ENCODE measurements at places on chromosomes 7 and 10.

DNA sequence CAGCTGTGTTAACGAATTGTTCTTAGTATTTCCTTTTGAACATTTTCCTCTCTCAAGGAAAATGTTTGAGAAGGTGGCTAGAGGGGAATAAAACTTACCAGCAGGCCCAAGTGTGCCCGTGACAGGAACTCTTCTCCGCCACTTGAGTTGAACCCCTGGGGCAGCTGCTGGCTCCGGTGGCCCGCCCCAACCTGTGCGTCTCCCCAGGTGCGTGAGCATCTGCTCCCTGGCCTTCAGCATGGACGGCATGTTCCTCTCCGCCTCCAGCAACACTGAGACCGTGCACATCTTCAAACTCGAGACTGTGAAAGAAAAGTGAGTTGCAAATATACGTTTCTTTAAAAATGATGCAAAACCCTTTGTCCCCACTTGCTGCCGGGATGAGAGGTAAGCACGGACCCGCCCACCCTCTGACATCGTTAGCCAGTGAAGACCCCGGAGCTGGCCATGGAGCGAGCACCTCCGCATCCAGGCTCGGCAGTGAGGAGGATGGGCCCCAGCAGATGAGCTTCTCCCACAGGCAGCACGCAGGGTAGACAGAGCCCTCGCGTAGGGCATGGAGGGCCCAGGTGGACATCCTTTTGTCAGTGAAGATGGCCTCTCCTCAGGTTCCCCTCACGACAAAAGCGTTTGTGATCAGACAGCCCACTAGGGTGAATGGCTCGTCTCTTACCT is 35.7 kb downstream of the WIPI2 start:
- no peak for DNase-seq

GRCh38 chr10:13707156-13707881 is 120.6 kb downstream of the PRPF18 start:
- DNase-seq = peak; percentile 79

DNA sequence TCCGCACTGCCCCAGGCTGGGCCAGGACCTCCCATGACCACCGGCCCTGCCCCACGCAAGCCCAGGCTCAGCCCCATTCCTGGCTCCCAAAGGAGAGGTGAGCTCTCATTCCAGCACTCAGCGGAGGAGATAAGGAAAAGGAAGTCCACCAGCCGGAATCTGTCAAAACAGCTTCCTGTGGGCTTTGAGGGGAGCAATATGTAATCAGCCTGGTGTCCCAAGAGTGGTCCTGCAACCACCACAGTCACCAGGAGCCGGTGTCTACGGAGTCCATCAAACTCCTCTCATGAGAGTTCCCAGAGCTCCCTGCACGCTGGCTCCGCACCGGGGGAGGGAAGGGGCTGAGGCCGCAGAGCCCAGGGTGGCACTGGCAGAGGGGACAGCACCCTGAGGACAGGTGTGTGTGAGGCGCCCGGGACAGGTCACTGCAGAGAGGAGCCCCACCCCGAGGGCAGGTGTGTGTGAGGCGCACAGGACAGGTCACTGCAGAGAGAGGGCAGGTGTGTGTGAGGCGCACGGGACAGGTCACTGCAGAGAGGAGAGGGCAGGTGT is 57.9 kb downstream of the STK32C start:
- no peak for DNase-seq

DNA sequence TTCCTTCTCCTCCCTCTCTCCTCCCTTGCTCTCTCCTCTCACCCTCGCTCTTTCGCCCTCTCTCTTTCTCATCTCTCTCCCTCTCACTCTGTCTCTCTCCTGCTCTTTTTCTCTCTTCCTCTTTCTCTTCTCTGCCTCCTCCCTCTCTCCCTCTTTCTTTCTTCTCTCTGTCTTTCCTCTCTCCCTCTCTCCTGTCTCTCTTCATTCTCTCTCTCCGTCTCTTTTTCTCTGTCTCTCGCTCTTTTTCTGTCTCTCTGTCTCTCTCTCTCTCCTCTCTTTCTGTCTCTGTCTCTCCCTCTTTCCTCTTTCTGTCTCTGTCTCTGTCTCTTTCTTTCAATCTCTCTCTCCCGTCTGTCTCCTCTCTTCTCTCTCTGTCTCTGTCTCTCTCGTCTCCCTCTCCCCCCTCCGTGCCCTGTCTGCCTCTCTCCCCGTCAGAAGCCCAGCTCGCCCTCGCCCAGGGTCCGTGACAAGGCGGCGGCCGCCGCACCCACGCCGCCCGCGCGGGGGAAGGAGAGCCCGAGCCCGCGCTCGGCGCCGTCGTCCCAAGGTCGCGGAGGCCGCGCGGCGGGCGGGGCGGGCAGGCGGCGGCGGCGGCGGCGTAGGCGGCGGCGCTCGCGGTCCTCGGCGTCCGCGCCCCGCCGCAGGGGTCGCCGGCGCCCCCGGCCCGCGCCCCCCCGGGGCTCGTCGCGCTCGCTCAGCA is 21.3 kb upstream of the HSPB1 start:
- DNase-seq = no peak

DNA sequence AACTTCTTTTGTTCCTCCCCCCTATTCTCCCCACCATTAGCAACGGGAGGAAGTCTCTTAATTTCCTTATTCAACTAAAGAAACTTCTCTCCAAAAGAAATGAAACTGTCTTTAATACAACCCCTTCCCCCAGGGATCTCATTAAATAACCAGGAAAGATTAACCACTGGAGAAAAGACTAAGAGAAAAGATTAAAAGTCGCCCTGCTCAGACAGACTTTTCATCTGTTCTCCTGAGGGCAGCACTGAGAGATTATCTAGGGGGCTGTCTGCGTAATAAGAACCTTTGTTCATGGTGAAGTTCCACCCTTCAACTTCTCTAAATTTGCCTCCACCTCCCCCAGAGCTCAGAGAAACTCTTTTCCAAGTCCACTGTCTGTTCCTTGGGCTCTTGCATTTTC is 105.5 kb downstream of the HGF start:
- DNase-seq = no peak

DNA sequence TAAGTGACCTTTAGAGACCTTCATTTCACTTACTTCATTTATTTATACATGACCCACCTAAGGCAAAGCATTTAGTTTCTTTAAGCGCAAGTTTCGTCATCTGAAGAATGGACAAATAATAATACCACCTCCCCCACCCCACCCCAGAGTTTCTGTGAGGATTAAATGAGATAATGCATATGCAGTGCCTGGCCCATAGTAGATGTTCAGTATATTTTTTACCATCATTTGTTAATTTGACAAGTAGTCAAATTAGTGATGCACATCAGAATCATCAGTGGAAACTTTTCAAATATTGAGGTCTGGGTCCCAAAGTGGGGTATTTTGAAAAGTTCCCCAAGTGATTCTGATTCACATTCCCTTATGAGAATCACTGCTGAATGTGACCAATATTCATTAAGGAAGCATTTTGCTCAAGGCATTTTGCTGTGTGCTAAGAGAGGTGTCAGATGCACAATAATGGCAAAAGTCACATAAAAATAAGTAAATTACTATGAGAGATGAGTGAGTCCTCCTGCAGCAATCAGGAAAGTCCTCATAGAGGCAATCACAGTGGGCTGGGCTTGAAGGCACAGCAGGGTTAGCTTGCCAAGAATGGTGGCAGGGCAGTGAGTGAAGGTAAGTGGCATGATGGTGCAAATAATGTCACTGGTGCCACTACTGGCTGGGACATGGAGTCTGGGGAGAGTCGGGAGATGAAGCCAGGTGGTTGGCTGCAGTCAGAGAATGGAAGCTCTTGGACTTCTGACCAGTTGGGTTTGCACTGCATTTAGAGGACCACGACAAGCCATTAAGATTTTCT is 244.1 kb downstream of the PTEN start:
- no peak for DNase-seq

GRCh38 chr10:96747734-96748550 is 27.6 kb upstream of the PIK3AP1 start:
- no peak for DNase-seq

GRCh38 chr10:132681858-132682755 is 103.8 kb downstream of the NKX6-2 start:
- DNase-seq = no peak

GRCh38 chr7:23115991-23116390 is 10.4 kb downstream of the KLHL7 start:
- DNase-seq = no peak

DNA sequence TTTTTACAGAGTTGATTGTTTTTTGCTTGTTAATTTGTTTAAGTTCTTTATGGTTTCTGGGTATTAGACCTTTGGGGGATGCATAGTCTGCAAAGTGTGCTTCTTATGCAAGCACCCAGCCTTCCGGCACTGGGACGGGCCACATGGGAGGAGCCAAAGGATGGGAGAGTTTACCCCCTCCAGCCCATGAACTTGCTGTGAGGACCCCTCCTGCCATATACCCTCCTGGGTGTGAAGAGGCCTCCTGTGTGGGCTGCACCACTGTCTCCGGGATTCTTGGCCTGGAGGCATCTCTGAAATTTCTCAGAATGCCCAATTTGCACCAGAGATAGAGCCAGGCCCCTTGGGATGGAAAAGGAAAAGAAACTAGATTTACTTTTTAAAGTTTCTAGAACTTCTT is 150.7 kb downstream of the MGMT start:
- DNase-seq = no peak

DNA sequence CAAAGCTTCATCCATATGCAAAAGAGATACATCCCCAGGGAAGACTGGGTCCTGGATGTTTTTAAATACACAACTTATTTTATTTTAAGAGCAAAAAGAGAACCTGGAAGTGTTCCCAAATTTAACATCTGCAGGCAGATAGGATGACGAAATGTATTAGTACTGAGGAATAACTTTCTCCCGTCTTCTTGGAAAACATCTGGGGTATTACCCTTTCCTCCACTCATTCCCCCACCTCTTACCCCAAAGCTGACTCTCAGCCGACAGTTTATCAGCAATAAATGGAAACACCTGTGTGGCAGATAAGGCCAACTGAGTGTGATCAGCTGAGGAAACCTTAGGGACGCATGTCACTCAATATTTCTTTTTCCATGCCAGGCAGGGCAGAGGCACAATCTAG is 435.6 kb upstream of the NPVF start:
- no peak for DNase-seq

DNA sequence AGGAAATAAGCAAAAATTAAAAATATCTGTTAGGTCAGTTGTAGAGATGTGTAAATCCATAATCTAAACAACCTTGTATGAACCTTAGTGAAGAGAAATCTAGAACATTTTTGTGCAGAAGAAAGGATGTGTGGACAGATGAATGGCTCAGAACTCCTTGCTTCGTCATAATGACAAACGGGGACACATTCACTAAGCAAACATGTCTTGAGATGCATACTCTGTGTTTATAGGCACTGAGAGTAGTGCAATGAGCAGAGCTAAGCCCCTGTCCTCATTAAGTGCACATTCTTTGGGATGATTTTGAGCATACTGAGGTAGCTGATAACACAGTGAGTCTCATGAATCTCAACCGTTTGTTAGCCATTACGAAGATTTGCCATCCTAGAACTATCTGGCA is 360.6 kb upstream of the ANKRD30A start:
- no peak for DNase-seq

- peak; percentile 14 for DNase-seq
Observed at GRCh38 chr10:70596110-70596798, 6.3 kb downstream of the PRF1 start.

- DNase-seq = no peak
Observed at GRCh38 chr7:100590077-100590737, 4.1 kb downstream of the FBXO24 start.

DNA sequence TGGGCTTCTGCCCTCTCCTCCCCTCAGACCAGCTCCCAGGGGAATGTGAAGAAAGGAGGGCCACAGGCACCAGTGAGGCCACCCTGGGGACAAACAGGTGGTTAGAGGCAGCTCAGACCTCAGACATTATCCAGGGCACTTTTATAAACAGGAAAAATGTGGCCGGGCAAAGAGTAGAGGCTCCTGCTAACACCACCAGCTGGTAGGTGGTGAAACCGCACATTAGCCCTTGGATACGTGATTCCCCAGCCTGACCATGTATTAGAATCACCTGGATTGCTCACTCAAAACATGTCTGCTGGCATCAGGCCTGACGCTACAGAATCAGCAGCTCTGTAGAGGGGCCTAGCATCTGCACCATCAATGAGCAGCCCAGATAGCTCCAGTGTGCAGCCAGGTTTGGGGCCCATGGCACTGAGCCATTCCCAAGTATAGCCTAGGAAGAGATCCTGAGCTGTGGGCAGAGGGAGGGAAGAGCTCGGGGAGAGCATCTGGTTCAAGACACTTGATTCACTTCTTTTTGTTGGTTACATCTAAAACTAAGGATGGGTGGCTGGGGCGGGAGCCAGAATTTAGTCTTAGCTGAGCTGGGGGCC is 37.1 kb downstream of the GPR26 start:
- DNase-seq = no peak

DNA sequence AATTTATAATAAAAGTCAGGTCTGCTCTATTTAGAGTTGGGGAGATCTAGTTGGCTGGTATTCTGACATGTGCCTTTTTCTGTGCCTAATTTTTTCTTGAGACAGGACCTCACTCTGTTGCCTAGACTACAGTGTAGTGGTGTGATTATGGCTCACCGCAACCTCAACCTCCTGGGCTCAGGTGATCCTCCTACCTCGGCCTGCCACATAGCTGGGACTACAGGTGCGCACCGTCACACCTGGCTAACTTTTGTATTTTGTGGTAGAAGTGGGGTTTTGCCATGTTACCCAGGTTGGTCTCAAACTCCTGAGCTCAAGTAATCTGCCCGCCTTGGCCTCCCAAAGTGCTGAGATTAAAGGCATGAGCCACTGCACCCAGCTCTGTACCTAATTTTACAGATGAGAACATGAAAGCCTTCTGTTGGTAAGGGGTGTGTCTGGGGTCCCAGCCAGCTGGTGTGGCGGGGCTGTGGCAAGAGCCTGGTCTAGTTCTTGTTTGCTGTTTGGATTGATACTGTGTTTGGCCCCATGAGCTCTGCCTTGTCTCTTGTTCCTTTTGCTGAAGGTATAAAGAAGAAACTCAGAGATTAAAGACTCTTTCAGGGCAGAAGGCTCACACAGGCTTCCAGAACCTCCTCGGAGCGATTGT is 31.4 kb downstream of the POR start:
- DNase-seq = no peak

DNA sequence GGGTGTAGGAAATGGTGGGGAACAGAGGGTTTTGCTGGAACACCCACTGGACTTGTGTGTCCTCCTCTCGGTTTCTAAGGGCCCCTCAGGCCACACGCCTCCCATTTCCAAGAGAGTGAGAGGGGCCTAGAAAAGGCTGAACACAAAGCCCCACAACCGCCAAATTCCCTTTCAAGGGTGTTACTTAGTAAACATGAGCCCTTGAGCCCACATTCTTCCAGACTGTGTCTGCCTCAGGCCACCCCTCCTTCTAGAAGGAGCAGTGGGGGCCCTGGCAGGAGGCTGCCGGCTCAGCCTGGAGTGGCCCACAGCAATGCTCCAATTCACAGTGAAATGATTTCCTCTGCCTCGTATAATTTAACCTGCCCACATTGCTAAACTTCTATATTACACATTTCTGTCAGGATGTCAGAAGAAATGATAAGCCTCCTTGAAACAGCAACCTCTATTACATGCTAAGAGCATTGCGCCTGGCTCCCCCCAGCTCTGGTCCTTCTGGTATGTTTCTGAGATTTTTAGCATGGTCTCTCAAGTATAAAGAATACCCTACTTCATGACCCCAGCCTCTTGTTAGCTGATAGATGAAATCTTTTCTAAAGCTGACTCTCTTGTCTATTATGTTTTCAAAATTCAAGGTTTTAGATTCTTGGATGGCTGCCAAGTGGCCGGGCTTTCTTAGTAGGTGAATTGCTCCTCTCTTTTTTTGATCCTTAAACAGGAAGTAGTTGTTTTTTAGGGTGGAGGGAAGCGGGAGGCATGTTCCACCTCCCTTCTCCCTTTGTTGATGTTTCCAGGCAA is 673.9 kb upstream of the GALNT17 start:
- DNase-seq = no peak

All from anterior cingulate cortex (tissue), 58 donors.